ENCODE measurements at places on chromosomes 13 and 19.
A peak's percentile ranks its signal among the peaks of the same experiment; 100 is the strongest.

GRCh38 chr13:67225252-67226159 is 4.6 kb downstream of the PCDH9 start:
- no peak for DNase-seq

GRCh38 chr19:11444059-11444458 is 8.6 kb downstream of the PRKCSH start:
- DNase-seq, result no peak

DNA sequence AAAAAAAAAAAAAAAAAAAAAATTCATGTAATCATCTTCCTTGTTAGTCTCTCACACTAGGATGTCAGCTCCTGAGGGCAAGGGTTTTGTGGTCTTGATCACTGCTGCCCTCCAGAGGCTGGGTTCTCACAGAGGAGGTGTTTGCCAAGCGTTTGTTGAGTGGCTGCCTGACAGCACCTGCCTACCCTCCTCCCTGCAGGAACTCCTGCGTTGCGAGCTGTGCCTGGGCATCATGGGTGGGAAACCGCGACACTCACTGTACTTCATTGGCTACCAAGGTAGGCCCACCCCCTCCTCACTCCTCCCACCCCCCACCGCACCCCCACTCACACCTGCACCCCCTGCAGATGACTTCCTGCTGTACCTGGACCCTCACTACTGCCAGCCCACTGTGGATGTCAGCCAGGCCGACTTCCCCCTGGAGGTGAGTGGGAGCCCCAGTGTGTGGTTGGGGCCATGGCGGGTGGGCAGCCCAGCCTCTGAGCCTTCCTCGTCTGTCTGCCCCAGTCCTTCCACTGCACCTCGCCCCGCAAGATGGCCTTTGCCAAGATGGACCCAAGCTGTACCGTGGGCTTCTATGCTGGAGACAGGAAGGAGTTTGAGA is 8.1 kb downstream of the ATG4D start:
- DNase-seq, result peak; percentile 52

GRCh38 chr13:27362064-27362751 is 62.2 kb upstream of the GTF3A start:
- peak; percentile 80 for DNase-seq

DNA sequence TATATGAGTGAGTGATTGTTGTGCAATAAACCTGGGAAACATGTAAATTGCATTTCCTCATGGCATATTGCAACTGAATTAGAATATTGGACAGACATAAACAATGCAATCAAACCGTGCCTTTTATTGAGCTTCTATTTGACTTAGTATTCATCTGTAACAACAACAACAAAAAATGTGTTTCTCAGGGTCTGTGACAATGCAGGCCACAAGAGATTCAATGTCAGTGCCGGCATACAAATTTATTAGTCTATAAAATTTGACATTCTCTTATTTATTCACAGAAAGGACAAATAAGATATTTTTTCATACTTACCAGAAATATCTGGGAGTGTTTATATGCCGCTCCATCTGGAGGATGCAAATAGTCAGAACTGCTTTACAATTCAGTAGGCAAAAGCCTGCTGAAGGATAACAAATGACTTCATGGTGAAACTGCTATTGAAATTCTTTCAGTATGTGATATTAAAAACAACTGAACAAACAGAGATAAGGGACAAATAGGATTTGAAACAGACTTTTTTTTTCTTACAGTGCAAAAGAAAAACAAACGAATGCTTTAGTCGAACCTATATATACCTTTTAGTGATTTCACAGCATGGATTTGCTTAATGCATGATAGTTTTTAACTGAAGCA is 77.2 kb downstream of the DACH1 start:
- DNase-seq, result no peak

DNA sequence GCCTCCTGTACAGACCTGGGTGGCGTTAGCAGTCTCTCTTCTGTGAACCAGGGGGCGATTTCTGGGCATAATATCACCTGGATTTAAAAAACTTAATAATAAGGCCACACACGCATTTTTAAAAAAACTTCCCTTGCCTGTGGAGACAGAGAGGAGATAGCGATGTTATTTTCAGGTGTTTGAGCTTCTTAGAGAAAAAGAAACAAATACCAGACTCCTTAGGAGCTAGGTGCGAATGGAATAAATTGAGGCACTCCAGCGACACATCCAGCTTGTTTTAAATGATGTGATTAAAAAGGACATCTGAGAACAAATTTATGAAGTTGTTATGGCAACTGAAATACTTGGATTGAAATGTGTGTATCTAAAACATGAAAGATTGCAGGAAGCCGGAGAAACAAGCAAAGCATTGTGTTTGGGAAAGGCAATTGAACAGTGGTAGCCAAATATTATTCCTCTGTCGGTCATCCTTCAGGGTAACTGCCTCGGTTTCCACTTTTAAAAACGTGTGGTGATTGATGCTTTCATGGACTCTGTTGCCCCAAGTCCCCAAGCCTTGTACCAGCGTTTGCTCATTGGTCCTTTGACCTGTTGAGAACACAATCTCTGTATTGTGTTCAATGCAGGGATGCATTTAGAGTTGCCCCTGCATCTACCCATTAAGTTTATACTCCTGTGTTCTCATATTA is 158.7 kb downstream of the TM9SF2 start:
- no peak for DNase-seq
